Left colon (tissue), 2 donors: ENCODE measurements at places on chromosomes 12 and 14.

DNA sequence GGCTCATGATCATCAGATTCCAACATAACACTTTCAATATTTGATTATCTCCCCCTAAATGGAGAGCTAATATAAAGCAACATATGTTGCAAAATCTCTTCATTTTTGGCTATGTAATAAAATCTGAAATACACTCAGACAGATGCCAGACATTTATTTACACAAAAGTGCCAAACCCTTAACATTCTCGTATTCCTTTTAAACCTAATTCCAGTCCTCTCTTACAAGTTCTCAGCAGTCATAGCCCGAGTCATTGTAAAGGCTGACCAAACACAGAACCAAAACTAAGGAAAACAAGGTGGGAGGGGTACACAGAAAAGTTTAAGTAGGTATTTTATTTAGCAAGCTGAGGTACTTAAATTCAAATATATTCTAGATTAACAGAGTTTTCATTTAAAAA is 81.4 kb downstream of the LRP6 start:
- no peak for DNase-seq

GRCh38 chr12:80268924-80269749 is 169.8 kb downstream of the OTOGL start:
- DNase-seq: no peak

DNA sequence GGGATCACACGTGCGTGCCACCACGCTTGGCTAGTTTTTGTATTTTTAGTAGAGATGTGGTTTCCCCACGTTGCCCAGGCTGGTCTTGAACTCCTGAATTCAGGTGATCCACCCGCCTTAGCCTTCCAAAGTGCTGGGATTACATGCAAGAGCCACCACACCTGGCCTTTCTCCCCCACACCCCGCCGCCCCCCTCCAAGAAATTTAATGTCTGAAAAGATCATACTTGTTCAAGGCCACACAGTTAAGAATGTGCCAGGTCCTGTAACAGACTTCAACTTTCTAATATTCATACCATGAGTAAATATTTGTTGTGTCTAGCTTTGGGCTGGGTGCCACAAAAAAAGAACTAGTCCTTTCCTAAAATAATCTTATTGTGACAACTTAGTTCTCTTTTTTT is 9.1 kb downstream of the GATC start:
- DNase-seq: no peak

GRCh38 chr14:30656190-30656632 is 34.1 kb downstream of the SCFD1 start:
- DNase-seq: no peak

- DNase-seq: no peak
Measured at GRCh38 chr12:93126069-93126474, 197.0 kb upstream of the EEA1 start.

DNA sequence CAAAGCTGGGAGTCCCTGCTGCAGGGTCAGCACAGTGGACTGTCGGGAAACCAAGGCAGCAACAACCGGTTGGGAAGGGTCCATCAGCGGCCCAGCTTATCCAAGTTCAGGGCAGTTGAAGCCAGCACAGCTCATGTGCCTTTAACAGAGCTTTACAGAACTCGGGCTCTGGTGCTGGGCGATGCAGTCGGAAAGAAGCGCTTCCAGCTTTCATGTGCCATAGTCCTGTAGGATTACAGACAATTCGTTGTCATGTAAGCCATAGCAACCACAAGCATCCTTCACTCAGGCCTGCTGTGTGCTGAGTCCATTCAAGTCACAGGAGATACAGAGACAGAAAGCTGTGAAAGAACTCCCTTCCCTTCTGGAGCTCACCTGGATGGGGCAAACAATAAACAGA is 3.5 kb upstream of the FAM181A start:
- no peak for DNase-seq

DNA sequence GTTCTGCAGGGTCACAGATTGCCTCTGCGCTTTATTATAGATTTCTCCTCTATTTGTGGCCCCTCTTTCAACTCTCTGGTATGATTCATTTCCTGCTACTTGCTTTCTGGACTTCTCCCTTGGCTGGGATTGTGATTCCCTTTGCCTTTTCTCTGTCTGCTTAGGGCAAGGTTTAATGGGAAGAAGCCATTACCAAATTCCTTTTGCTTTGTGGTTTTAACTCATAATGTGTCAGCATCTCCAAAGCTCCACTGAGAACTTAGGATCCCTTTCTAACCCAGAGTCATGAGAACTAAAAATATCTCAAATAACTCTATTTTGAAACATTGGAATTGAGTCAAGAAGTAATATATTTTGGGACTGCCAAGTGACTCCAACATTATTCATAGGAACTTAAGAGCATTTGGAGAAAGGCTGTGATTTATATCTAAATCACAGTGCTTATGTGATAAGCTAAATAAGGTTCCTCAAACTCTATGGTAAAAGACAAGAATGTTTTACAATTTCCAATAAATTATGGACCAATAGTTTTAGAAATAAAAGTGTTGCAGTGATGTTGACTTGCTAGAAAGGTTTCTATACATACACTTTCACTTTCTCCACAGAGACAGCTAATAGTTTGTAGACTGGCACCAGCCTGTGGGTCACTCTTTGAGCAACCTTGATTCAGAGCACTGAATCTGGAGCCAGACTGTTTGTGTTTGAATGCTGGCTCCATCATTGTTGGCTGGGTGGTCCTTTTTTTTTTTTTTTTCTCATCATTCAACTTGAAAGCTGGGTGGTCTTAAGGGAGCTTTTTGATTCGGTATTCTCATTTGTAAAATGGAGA is 93.9 kb downstream of the DACT1 start:
- no peak for DNase-seq

DNA sequence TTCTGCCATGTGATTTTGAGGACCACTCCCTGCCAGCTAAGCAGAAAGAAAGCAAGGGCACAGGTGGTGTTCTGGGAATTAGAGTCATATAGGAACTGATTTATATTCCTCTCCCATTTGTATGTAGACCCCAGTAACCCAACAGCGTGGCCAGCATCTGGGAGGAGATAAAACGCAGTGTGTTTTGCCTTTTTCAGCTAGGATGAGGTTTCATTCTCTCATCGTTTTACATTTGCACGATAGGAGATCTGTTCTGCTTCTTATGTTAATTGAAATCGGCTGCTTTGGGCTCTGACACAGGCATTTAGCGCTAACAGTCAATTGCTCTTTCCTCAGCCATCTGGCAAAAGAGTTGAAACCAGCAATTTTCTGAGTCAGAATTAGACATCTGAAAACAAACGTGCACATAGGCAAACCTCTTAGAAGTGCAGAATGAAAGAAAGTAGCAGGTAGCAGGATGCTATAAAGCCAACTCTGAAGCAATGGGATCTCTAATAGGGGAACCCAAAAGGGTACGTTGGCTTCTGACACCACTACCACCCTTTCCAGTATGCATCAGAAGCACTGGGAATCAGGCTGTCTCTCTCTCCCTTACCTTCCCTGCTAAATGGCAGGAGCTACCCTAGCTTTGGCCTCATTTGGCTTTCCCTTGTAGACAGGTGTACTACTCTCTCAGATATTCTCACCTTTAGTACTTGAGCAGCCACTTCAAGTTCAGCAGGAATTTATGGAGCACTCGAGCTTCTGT is 219.1 kb downstream of the PHLDA1 start:
- DNase-seq: no peak

GRCh38 chr12:76183459-76184186 is 99.1 kb upstream of the NAP1L1 start:
- no peak for DNase-seq

DNA sequence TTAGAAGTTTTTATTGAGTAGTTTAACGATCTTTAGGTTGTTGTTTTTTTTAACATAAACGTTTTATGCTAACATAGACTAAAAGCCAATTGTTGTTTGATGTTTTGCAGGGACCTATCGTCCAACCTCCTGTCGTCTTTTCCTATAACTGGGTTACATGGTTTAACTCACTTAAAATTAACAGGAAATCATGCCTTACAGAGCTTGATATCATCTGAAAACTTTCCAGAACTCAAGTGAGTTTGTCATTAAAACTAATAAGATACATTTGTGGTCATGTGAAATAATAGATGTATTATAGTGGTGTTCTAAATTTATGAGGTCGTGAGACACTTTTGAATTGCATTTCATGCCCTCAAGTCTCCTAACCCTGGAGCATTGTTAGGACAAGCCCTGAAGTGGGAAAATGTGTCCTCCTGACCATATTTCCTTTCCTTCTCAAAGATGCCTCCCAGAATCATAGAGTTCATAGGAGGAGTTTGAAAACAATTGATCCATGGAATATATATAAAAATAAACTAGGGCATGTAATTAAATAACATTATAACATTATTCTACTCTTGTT is 84.9 kb downstream of the ZFC3H1 start:
- DNase-seq: no peak

DNA sequence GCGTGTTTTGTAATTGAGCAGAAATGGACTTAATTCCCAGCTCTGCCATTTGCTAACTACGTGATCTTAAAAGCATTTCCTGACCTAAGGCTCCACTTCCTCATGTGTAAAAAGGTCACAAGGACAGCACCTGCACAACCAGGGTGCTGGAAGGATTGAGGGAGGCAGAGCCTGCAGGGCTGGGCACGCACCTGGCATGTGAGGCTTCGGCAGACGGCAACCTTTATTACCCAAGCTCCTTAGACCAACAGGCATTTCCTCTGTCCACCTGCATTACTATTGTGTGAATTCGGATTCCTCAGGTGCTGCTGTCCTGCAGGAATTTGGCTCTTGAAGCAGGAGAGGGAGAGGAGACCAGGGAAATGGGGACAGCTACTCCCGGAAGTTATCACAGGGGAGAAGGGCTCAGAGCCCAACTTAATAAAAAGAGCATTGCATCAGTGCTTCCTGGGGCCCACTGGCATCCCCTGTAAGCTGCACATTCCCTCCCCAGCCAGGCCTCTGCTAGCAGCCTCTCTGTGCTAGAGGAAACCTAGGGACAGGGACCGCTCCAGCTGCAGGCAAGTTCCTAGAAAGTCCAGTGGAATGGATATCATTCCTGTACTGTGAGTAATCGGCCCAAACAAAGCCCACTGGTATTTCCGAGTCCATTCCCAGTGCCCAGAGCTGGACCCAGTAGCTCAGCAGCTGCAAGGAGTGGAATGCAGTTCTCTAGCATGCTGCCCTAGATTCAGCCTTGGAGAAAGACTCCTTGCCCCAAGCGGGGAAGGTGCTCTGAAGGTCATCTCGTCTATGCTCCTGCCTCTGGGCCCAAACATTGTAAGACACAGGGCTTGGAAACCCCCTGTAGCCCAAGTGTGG is 157.1 kb upstream of the CCND2 start:
- DNase-seq: peak; percentile 80

- peak; percentile 91 for DNase-seq
Measured at GRCh38 chr12:503111-503761, 43.5 kb downstream of the B4GALNT3 start.

- DNase-seq: no peak
Measured at GRCh38 chr12:16407346-16407745, 59.9 kb downstream of the MGST1 start.

DNA sequence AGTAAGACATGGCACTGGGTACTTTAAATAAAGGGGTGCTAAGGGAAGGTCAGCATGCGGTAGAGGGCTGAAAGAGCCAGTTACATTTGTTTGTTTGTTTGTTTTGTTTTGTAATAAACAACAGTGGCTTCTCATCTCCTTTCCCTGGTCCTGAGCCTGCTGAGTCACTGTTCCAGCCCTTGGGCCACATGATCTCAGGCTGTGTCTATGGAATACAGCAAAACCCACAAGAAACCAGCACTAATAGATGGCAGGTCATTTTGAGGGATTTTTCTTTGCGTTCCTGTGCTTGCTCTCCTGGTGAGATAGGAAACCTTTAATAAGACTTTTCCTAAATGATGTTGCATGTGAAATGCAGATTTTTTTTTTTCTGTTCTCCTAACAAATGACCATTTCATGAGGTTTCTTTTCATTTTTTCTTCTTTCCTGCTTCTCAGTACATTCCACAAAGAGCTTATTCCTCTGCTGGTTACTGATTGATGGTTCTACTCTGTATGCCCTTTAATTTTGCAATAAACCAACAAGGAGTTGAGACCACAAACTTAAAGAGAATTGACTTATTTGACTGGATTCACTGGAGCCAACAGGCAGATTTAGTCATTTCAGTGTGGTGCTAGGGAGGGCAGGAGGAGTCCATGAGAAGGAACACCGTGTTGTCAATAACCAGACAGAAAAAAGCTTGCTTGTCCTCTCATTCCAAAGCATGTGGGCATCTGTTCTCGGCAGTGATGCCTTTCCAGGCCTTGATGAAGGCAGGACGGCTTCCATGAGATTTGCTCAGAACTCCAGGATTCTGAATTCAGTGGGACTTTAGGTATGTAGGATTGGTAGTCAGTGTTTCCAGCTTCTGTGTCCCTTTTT is 459.2 kb downstream of the RAD51B start:
- no peak for DNase-seq

DNA sequence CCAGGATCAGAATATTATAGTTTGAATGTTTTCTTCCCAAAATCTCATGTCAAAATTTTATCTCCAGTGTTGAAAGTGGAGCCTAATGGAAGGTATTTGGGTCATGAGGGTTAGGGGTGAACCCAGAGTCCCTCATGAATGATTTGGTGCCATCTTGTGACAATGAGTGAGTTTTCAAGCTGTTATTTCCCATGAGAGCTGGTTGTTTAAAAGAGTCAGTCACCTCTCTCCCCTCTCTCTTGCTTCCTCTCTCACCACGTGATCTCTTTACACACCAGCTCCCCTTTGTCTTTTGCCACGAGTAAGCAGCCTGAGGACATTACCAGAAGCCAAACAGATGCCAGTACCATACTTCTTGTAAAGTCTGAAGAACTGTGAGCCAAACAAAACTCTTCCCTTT is 561.6 kb downstream of the RERGL start:
- DNase-seq: no peak

GRCh38 chr12:109783135-109783964 is 49.8 kb downstream of the TRPV4 start:
- DNase-seq: no peak

DNA sequence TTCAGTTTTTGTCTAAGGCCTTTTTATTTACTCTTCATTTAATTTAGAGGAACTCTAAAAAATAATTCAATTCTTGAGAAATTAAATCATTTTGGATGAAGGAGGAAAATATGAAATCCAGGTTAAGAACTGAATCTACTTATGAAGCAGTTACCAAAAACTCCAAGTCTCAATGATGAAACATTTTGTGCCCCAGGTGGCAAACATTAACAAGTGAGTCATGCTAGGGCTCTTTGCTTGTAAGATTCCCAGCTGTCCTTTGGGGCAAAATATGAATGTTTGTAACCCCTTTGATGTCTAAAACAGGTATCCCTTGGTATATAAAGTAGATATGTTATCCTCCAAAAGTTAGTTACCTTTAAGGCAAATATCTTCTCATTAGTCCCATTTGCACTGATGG is 202.4 kb downstream of the NEDD1 start:
- DNase-seq: no peak

DNA sequence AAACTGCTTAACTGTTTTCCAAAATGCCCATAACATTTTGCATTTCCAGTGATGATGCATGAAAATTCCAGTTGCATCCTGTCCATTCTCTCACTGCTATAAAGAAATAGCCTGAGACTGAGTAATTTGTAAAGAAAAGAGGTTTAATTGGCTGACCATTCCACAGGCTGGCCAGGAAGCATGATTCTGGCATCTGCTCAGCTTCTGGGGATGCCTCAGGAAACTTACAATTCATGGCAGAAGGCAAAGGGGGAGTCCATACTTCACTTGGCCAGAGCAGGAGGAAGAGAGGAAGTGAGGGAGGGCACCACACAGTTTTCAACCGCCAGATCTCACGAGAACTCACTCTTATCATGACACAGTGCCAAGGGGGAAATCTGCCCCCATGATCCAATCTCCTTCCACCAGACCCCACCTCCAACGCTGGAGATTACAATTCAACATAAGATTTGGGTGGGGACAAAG is 18.2 kb upstream of the CLEC2D start:
- no peak for DNase-seq
